Fibroblast of skin of abdomen (primary cell): ENCODE measurements at places on chromosomes 12 and 14.

DNA sequence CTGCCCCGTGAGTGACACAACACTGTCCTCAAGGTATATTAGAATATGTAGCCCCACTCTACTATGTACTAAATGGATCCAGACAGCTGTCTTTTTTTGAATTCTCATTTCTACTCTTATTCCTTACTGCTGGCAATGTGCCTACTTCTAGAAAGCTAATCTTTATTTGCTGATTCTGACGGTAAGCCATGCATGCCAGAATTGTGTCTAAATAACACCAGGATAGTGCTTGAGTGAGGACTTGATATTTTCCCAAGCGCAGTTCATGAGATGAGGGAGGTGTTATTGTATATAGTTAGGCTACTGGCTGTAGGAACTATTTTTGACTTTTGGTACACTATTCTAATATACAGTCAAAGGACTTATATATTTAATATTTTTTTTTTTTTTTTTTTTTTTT is 316.2 kb upstream of the NAV3 start:
- no peak for DNase-seq

DNA sequence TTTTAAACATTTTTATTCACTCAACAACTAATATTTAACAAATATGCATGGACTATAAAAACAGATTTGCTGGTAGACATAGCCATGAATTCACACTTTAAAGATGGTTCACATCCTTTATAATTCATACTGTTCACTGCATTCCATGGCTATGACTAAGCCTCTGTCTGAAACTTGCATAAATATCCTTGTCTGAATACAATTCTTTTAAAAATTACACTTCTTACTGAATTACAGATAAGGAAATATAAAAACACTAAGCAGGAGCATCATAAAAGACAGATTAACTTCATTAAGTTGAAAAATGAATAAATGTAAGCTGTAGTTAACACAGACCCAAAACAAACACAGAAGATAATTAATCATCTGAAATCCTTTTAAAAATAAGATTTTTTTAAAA is 53.8 kb downstream of the GXYLT1 start:
- peak; percentile 77 for DNase-seq

DNA sequence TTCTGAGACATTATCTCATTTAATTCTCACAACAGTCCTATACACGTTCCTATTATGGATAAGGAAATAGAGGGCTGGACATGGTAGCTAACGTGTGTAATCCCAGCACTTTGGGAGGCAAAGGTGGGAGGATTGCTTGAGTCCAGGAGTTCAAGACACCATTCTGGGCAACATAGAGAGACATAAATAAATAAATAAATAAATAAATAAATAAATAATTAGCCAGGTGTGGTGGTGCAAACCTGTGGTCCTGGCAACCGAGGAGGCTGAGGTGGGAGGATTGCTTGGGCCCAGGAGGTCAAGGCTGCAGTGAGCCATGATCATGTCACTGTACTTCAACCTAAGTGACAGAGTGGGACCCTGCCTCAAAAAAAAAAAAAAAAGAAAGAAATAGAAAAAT is 22.6 kb downstream of the DACT1 start:
- DNase-seq, result no peak

- DNase-seq, result no peak
Observed at GRCh38 chr12:131239384-131240094, 285.8 kb downstream of the ADGRD1 start.

DNA sequence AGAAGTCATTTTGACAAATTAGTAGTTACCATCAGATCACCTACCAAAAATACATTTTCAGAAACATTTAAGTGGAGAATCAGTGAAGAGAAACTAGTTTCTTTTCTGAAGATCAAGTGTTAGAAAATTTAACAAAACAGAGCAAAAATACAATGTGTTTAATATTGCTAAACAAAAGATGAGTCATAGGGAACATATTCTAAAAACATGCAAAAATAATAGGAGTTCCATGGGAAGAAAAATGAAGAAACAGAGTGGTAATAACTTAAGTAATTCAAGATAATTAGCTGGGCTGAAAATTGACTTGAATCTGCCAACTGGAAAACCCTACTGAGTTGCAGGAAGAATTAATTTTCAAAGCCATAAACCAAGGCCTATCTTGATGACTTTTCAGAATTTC is 111.5 kb upstream of the KITLG start:
- no peak for DNase-seq

GRCh38 chr12:49667325-49668090 is 39.7 kb downstream of the FMNL3 start:
- DNase-seq, result peak; percentile 48

- DNase-seq, result no peak
Observed at GRCh38 chr14:99831903-99832685, 38.9 kb downstream of the EML1 start.

DNA sequence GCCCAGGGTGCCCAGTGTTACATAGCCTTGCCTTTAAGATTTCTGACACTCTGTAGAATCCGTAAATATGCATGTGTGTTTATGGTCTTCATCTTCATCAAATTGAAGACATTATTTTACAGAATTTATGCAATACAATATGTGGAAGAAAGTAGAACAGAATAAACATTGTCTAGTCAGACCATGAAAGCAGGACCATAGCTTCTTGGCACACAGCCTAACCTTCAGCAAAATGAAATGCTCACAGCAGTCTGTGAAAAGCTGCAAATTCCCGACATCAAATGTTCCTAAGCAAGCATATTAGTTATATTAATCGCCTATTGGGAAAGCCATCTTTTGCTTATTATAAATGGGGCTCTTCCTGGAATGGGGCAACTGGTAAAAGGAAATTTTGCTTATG is 111.3 kb upstream of the GARIN2 start:
- DNase-seq, result peak; percentile 19

DNA sequence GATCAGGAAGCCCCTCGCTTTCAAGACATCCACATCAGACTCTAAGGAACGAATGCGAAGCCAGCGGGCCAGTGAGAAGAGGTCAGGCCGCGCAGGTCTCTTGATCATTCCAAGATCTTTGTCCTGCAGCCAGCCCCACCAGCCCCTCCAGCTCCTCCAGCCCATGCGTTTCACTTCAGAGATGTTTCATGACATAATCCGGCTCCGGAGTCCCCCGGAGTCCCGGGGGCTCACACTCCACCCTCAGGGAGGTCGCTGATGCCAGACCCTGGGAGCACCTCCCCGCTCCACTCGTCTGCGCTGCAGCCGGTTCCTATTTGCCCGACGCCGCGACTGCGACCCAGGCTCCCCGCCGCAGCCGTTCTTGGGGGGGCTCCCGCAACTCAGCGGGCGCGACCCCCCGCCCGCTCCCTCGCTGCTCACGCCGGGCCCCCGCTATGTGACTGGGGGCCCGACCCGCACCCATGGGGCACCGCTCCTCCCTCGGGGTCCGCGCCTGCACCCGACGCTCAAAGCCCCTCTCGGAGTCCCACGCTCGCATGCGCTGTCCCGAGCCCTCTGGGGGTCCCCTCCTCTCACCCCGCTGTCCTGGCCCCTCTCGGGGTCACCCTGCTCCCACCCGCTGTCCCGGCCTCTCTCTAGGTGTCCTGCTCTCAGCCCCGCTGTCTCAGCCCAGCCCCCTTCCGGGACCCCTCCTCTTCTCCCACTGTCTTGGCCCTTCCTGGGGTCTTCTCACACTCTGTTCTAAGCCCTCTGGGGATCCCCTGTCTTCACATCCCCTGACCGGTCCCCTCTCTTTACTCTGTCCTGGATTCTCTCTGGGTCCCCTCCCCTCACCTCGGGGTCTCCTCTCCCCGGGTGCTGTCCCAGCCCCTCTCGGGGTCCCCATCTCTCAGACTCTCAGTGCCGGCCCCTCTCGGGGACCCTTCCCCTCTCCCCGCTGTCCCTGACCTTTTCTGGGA is 1.1 kb downstream of the TAOK3 start:
- peak; percentile 8 for DNase-seq

DNA sequence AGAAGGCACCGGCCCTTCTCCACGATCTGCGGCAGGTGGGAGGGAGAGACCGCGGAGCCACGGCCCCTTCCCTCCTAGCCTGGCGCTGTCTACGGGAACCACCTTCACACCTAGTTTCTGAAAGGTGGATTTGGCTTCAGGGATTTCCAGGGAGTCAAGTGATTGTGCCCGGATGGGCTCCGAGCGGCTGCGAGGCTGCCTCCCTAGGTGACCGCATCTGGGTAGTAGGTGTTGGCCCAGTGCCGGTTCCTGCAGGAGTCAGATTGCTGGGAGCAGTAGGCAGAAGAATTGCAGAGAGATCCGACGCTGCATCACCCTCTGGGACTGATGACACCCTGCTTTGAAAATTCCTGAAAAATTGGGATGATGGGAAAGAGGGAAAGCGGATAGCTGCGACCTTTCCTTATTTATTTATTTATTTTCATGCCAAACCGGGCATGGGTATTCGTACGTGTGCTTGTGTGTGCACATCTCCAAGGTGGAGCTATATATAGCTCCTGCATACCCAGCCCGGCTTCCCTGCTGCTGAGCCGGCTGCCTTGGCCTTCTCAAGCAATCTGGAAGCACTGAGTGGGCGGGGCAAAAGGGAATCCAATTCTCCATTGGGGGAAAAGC is 1.1 kb downstream of the CNTN1 start:
- peak; percentile 13 for DNase-seq

GRCh38 chr12:31752450-31752849 is 23.6 kb upstream of the AMN1 start:
- DNase-seq, result no peak

DNA sequence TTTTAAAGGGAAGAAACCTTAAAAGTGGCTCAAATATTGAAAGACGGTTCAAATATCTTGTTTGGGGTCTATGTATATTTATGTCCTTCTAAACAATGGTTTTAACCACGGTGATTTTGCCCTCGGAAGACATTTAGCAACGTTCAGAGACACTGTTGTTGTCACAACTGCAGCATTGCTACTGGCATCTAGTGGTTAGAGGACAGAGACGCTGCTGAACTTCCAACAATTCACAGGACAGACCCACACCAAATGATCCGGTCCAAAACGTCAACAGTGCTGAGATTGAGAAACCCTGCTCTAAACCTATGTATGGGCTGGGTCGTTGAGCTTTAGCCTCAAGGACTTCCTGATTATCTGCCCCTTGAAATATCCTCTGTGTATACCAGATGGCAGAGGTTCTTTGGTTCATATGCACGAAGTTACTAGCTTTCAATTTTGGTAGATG is 1.7 kb downstream of the ANGEL1 start:
- DNase-seq, result peak; percentile 8

- DNase-seq, result no peak
Observed at GRCh38 chr14:99463974-99464373, 16.7 kb downstream of the SETD3 start.

GRCh38 chr14:90453401-90453951 is 56.6 kb downstream of the CALM1 start:
- DNase-seq, result peak; percentile 6

GRCh38 chr14:76867516-76868453 is 41.6 kb downstream of the LRRC74A start:
- DNase-seq, result no peak

DNA sequence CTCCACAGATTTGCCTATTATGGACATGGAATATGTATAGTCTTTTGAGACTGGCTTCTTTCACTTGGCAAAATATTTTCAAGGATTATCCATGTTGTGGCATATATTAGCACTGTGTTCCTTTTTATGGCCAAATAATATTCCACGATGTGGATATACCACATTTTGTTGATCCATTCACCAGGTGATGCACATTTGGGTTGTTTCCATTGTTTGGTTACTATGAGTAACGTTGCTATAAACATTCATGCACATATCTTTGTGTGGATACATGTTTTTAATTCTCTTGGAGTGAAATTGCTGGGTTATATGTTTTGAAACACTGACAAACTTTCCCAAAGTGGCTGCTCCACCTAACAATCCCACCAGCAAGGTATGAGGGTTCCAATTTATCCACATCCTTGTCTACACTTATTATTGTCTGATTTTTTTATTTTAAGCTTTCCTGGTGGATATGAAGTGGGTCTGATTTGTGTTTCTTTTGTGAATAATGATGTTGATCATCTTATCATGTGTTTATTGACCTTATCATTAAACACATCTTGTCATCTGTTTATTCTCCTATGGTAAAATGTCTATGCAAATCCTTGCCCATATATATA is 116.2 kb upstream of the FRMD6 start:
- no peak for DNase-seq

DNA sequence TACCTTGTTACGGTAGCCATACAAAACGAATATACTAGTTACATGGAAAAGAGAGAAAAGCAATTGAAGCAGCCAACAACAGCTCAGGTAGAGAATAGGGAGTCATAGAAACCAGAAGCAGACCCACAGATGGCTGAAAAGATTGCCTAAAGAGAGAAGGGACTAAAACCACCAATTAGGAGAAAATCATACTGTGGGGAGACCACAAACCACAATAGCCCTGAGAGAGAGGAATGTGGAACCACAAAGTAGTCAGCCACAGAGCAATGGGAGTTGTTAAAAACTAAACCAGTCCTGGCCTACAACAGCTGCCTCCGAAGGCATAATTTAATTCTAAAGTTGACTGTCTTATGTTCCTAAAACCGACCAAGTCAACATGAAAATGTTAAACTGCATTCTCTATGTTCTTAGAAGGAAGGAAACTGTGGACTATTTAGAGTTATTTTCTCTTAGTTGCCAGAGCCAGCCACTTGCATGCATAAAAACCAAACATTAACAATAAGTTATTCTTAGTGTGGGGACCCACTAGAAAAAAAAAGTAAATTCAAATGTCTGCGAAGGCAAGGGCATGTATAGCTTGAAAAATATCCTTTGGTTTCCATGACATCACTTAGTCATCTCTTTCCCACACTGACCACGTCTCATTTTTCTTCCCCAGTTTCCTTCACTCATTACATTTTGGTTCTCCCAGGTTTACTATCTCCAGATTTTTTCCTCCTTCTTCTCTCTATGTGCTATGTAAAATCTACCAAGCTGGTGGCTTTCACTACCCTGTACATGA is 398.1 kb downstream of the NOVA1 start:
- DNase-seq, result peak; percentile 87

DNA sequence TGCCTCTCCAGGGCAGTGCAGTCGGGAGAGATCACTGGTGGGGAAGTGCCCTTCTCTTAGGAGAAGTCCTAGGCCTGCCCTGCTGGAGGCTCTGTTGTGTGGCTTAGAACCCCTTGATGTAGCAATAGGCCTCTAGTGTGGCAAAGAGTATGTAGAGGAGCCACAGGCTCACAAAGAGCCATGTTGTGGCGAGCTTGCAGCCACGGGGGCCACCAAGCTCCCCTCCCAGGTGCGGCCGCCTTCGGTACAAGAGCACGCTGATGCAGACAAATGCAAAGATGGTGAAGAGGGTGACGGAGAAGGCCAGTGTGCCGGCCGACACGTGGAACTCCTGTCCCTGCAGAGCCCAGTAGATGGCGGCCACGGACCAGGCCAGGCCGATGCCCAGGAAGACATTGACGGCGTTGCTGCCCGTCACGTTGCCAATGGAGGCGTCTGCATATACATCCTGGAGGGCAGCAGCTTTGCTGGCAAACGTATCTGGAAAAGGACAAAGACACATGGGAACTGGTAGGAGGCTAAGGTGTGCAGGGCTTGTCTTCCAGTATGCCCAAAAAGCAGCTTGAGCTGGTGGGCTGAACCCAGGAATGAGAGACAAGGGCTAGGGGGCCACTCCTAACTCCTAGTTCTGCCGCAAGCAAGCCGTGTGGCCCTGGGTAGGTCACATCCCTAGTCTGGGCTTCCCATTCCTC is 142.8 kb downstream of the SLC8A3 start:
- DNase-seq, result peak; percentile 28
